ENCODE measurements at places on chromosomes 3 and 15. TPM values are rescaled to one million over a fixed set of nuclear protein-coding genes. Genes with fewer than 3 reads are reported as not detected.
A peak's percentile ranks its signal among the peaks of the same experiment; 100 is the strongest.

LEKR1 gene
- 1.0 TPM for total RNA-seq

GRCh38 chr3:119609301-119609700 lies 11.6 kb downstream of the PLA1A start:
- no peak for DNase-seq

- no peak for DNase-seq
Measured at GRCh38 chr3:101193957-101194356, 126.4 kb downstream of the IMPG2 start.

DNA sequence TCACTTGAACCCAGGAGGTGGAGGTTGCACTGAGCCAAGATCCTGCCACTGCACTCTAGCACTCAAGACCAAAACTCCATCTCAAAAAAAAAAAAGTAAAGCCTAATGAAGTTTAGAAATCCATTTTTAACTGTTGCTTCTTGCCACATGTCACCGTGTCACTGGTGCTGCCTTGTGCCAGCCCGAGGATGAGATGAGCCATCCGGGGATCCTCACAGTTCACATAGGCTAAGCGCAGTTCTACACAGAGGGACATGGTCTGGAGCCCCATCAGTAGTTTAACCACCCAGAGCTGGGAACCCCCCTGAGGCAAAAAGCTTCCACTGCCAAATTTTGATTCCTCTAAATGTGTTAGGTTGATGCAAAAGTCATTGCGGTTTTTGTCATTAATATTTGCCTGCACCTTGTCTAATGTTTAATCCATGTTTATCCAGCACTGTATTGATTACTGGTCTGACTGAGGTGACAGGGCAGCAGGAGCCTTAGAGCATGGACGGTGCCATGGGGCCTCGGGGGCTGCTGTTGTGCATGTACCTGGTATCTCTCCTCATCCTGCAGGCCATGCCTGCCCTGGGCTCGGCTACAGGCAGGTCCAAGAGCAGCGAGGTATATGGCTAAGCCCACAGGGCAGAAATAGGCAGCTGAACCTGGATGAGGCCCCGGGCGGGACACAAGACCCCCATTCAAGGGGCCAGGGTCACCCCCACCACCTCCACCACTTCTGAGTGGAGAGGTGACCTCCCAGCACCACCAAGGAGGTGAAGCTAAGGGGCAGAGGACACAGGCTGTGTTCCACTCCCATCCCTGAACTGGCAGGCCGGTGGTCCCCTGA lies at the start of gene ITIH1:
TSS of gene ITIH1 (plus strand) at position 473 of the 832 bp plus-strand sequence. CDS start at position 490, 17 bp downstream.
- no peak for DNase-seq

- no peak for DNase-seq
Measured at GRCh38 chr15:85777250-85778106, 17.2 kb downstream of the KLHL25 start.

ITIH4 gene
- 16.5 TPM for total RNA-seq

DNA sequence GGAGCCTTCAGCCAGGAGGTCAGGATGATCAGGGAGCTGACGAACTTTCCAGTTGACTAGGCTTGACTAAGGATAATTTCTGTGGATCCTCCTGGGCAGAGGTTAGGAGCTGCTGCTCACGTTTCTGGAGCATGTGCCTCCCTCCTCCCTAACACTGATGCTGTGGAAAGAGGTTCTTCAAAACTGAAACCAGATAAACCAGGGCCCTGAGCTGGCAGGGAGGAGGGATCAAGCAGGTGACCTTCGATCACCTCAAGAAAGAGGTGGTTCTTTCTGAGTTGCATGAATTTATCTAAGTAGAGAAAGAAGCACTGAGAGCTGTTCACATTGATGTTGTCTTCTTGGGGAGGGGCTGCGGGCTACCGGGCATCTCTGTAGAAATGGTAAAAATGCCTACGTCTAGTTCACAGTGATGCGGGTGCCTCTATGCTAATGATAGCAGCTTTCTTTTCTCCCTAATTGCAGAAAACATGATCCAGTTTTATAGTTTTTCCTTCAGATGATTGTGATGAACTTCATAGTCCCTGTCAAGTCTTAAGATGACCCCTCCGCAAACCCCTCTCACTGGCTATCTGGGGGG lies 332.7 kb upstream of the LRRFIP2 start:
- DNase-seq, result no peak

ZNF80 gene
- total RNA-seq, result 0.71 TPM

SLC28A2 gene
- total RNA-seq, result not detected

CYP11A1 gene
- not detected for total RNA-seq

DNA sequence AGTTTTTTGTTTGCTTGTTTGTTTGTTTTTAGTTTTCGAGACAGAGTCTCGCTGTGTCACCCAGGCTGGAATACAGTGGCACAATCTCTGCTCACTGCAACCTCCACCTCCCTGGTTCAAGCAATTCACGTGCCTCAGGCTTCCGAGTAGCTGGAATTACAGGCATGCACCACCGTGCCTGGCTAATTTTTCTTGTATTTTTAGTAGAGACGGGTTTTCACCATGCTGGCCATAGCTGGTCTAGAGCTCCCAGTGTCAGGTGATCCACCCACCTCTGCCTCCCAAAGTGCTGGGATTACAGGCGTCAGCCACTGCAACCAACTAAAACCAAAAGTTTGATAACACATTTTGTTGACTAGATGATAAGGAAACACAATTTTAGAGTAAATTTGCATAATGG lies 372.7 kb downstream of the FGF12 start:
- DNase-seq, result no peak

DNA sequence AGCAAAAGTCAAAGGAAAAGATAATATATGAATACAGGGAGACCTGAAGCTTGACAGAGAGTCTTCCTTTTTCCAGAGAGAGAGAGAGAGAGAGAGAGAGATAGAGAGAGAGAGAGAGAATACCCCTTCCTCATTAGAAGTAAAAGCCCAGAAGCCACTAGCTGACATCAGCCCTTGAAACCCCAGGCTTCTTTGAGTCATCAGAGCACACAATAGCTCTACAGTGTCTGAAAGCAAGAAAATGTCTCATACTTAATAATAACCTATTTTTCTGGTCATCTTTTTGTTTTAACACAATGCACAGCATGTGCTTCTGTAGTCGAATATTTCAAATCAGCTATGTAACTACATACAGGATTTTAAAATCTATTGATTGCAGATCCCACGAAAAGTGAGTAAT lies 109.2 kb upstream of the NANOGP8 start:
- no peak for DNase-seq

DNA sequence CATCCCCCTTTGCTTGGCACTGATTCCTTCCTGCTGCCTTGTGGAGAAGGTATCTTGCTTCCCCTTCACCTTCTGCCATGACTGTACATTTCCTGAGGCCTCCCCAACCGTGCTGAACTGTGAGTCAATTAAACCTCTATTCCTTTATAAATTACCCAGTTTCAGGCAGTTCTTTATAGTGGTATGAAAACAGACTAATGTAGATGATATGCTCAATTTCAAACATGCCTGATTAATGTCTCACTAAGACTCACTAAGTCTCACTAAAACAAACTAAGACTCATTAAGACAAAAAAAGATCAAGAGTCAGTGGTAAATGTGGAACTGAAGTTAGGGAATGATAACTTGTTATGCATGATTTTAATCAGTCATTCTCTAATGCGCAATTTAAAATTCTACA lies 606.6 kb downstream of the RBMS3 start:
- DNase-seq, result no peak

DNA sequence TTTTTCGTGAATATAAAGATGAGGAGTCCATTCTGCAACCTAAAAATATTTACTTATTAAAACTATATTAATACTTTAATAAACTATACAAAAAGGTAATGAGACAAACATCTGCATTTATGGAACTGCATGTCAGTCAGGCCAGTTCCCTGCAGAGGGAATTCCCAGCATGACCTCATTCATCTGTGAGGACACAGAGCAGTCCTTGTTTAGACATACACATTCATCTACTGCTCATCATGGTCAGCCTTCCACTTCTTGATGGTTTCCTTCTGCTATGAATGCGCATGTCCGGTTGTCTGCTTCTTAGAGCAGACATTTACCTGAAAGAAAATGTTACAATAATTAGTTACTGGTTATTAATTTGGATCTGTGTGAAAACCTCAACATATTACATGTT lies 3.3 kb upstream of the ACTR8 start:
- DNase-seq, result no peak

- no peak for DNase-seq
Measured at GRCh38 chr15:58065445-58066041, at the start of gene ALDH1A2. Gene ALDH1A2, minus strand, starts transcription at chr15:58065711. Its CDS starts 61 bp downstream, at chr15:58065650.

DNA sequence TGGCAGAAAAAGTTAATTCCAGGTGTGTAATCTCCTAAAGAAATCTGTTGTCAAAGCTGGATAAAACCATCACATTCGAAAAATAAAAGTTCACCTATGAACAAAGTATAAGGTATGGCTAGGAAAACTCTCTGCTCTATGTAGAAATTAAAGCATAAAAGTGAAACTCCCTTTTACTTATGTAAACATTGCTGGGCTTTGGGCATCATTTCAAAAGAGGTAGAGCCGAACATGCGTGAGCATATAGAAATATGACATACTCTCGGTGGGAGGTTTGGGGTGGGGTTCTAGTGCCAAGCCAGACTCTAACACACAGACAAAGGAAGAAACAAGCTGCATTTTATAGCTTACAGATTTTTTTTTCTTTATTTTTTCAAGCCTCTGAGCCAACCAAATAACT lies 306.8 kb upstream of the ATP11B start:
- DNase-seq, result no peak

DNA sequence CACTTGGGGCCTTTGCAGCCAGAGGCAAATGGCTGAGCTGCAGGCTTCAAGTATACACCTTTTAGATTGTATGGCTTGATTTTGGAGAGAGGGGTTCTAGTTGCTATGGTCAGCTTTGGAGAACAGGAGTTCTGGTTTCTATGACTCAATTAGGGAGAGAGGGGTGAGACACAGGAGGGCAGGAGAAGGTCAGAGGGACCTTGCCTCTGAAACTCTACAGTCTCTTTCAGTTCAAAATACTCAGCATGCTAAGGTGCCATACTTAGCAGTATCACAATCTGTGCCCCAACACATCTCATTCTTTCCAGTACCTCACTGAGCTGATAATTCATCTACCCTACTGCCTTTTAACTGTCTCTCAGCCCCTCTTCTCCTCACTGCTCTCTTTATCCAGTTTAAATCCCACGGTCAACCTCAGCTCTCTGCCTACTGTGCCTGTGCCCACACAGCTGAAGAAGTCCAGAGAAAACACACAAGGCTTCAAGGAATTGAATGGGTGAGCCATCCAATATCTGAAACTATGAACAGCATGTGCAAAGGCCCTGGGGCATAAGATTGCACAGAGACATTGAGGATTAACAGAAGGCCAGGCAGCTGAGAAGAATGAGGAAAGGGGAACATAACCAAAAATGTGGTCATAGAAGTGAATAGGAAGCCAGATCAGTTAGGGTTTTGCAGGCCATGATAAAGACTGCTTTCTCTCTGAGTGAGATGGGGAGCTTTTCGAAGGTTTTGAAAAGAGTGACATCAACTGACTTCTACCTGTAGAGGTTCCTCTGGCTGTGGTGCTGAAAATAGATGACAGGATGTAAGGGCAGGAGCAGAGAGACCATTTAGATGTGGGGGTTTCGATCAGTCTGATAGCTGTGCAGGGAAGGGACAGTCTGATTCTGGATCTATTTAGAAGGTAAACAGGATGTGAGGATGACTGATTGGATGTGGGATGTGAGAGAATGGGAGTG lies 54.5 kb upstream of the C3orf80 start:
- no peak for DNase-seq

GRCh38 chr3:44114142-44114541 lies 127.5 kb upstream of the TOPAZ1 start:
- peak; percentile 51 for DNase-seq

CDCP1 gene
- 0.41 TPM for total RNA-seq

DNA sequence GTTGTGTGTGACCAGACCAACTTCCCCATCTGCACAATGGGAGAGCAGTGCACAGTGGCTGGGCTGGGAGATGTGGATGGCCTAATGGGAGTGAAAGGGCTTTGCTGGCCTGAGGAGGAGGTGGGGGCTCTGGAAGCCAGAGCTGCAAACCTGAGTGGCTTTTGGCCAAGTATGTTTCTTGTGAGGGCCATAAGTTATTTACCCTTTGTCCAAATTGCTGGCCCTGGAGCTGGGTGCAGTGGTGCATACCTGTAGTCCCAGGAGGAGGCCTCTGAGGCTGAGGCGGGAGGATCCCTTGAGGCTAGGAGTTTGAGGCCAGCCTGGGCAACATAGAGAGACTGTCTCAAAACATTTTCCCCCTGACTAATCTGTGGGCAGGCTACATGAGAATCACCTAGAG lies 129.1 kb downstream of the WNT7A start:
- DNase-seq, result no peak

DNA sequence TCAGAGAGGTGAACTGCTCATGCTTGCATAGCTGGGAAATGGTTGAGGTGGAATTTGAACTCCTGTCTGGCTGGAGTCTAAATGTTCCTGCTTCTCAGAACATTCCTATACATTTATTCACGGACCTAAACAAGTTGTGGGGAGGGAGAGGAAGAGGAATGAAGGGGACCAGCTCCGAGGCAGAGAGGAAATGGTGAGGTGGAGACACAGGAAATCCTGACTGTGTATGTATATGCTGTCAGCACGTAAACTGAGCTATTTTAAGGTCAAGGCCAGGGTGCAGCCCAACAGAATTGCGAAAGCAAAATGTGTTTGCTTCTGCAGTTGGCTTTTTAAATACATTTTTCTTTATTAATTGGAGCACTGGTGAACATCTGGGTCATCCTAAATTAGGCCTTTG lies 74.1 kb upstream of the POMGNT2 start:
- DNase-seq, result no peak

DNA sequence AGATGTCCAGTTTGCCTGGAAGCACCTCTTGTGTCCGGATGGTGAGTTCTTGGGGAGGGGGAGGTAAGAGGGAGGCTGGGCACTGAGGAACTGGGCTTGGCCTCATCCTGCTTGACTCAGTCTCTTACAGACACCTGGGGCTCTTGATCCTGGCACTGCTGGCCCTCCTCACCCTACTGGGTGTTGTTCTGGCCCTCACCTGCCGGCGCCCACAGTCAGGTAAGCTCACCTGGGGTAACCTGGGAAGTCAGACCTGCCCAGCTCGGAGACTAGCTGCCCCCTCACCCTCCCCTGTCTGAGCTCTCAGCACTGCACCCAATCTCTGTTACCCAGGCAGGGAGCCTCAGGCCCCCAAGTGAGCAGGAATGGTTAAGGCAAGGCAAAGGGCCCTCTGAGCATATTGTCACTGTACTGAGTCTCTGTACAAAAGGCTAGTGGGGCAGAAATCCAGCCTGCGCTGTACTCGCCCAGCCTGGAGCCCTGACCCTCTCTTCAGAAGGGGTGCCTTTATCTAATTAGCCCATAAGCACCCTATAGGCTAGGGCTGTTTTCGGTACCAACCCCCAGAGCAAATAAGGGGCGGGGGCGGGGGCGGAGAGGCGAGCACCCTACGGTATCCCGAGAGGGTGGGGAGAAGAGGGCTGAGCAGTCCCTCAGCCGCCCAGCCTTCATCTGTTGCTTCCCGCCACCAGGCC lies 2.2 kb upstream of the IL17RC start:
- no peak for DNase-seq

ALDH1A2 gene
- not detected for total RNA-seq

PTX3 gene
- 0.70 TPM for total RNA-seq

TWF2 gene
- total RNA-seq, result 75.8 TPM

DNA sequence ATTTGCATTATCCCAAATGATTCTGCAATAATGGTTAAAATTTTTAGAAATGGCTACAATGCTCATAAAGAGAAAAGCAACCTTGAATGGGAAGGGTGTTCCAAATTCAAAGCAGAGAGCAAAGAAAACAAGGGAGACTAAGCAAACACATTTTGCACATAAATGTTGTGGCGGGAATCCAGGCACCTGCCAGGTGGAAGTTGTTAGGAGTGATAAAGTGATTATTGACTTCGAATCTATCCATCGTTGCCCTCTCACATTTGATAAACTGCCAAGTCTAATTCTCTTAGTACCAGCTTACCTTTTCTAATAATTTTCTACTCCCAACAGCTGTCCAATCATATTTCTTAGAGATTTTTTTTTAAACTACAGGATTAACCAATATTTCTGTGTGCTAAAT lies 244.5 kb downstream of the CACNA2D3 start:
- no peak for DNase-seq

GOLGA8S gene
- 0.23 TPM for total RNA-seq
